Keratinocyte (primary cell): ENCODE measurements at places on chromosomes 2 and 18. TPM values are rescaled to one million over a fixed set of nuclear protein-coding genes. Genes with fewer than 3 reads are reported as not detected.

Gene ACTR2
- 121 to 257 TPM (median 134 TPM) in 3 replicates for polyA plus RNA-seq

Gene CCBE1
- 12.9 to 26.6 TPM (median 20.1 TPM) in 3 replicates for polyA plus RNA-seq

Gene CD226
- 0.50 to 1.3 TPM (median 1.1 TPM) in 3 replicates for polyA plus RNA-seq

Gene PHOSPHO2
- 0.73 to 2.9 TPM (median 1.6 TPM) in 3 replicates for polyA plus RNA-seq

Gene GPR39
- 4.7 to 9.1 TPM (median 4.9 TPM) in 3 replicates for polyA plus RNA-seq

Gene UGT1A5
- polyA plus RNA-seq = 0.51 to 2.2 TPM (median 1.3 TPM) in 3 replicates

Gene CXCR2
- 1.4 to 2.9 TPM (median 1.5 TPM) in 3 replicates for polyA plus RNA-seq

Gene ARHGAP15
- polyA plus RNA-seq = 0.21 TPM in 1 of 3 replicates, not detected in the others

Gene CROCC2
- not detected in 3 replicates for polyA plus RNA-seq

Gene ITGA4
- polyA plus RNA-seq = 2.5 to 4.7 TPM (median 4.6 TPM) in 3 replicates

Gene INHA
- 0.18 to 0.79 TPM (median 0.20 TPM) in 3 replicates for polyA plus RNA-seq
